ENCODE measurements at places on chromosomes 6 and 20.

- DNase-seq, result no peak
Measured at GRCh38 chr6:118764766-118765165, 113.4 kb upstream of the CEP85L start.

GRCh38 chr6:57173886-57174510 lies 1.9 kb downstream of the BAG2 start:
- DNase-seq, result no peak

DNA sequence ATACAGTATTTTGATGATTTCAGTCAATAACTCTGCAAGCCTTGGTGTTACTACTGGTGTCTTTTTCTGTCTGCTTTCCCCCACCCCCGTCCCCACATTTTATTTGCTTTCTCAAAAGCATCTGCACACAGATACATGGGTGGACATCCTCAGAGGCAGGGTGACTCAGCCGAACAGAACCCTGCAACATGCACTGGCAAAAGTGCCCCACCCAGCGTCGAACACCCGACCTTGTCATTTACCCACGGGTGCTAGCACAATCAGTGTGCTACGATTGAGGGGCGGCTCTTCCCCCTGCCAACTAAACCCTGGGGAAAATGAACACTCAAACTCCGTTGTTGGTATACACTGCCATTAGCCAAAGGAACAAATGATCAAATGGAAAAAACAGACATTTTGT lies 115.9 kb upstream of the NAA20 start:
- no peak for DNase-seq

DNA sequence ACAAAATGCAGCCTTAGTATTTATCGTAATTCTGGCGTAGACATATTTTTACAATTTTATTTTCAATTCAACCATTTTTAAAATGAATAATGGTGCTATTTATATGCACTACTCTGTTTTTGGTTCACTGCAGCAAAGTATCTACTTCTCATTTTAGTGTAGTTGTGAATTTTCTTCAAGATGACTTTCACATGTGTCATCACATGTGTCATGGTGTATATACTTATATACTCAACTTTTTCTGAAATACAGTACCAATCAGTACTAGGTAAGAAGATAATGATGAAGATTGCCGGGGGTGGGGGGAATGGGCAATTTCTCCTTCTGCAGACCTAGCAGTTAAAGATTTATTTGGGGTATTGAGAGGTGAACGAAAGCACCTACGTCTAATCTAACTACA lies 634.5 kb downstream of the PHF3 start:
- no peak for DNase-seq

DNA sequence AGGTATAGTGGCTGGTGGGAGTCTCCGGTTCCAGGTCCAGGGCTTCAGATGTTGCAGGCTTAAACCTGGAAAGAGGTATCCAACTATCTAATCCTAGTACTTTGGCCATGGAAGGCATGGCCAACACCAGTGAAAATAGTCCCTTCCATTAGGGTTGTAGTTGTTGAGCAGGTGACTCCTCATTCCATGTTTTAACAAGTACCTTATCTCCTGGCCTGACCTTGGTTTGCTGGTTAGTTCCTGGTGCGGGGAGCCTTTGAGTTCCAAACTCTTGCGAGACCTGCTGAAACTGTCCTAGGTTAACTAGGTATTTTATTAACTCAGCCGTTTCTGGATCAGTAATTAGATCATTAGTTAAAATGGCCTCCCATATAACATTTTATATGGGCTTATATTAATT lies 165.1 kb upstream of the PROKR2 start:
- no peak for DNase-seq

DNA sequence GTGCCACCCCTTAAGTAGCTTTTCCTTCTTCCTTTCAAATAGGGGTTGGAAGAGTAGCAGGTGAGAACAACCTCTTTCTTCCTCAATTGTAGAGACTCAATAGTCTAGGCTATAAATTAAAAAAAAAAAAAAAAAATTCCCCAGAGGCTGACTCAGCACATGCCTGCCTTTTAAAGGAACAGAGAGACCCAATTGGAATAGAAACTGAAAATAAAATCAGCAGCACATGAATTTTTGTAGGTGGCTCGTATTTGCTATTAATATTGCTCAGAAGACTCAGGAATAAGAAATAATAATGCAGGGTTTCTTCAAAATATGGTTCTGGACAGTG lies 19.3 kb downstream of the TOP1 start:
- no peak for DNase-seq

GRCh38 chr6:2845880-2846208 lies 4.2 kb upstream of the SERPINB1 start:
- DNase-seq, result no peak

DNA sequence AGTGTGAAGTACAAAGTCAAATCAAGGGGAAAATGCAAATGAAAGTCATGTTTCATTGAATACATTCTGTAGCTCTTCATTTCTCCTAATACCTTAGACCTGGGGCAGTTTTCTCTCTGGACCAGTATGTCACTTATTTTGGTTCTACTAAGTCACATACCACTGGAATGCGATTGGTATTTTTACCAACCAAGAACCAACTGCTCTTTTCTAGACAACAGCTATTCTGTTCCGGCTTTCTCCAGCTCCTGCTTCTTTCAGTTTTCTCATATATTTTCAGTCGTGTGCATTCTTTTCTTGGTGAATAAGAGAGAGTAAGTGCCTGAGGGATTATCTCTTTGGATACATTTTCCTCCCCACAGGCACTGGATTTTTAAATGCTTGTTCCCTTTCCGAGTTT lies 39.2 kb upstream of the SPACA1 start:
- no peak for DNase-seq

DNA sequence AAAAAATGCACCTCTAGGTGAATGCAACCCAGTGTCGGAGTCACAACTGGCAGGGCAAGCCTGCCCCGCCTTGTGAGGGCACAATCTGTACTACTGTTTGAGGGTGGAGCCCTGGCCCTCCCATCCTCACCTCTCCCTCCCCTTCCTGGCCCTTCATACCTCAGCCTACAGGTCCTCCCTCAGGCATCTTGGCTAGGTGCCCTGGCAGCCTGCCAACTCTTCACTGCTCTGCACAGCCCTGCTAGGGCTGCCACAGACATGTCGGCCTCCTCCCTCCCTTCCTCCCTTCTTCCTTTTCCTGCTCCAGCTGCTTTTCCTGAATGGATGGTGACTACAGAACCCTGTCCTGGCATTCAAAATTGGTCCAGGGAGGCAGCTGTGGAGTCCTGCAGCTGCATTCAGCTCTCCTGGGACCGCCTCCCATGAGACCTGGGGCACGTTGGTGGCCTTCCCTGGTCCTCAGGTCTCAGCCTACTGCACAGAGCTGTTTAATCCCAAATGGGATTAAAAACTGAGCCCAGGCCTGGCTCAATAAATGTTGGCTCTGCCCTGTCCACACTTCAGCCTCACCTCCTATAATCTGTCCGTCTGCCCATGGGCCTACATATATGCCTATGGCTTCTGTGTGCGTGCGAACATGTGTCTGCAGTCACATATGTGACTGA lies 52.7 kb downstream of the CDH22 start:
- peak; percentile 90 for DNase-seq

- DNase-seq, result no peak
Measured at GRCh38 chr20:41306061-41306727, 11.3 kb downstream of the ZHX3 start.

GRCh38 chr6:139996253-139996834 lies 621.9 kb upstream of the CITED2 start:
- no peak for DNase-seq

DNA sequence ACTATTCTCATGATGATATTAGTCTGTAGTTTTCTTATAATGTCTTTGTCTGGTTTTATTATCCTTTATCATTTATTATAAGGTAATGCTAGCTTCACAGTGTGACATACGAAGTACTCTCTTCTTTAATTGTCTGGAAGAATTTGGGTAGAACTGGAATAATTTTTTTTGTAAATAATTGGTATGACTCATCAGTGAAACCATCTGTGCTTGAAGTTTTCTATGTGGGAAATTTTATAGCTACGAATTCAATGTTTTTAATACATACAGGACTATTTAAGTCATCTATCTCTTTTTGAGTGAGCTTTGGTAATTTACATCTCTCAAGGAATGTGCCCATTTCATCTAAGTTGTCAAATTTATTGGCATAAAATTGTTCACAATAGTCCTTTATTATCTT lies 86.3 kb downstream of the SOD2 start:
- no peak for DNase-seq

DNA sequence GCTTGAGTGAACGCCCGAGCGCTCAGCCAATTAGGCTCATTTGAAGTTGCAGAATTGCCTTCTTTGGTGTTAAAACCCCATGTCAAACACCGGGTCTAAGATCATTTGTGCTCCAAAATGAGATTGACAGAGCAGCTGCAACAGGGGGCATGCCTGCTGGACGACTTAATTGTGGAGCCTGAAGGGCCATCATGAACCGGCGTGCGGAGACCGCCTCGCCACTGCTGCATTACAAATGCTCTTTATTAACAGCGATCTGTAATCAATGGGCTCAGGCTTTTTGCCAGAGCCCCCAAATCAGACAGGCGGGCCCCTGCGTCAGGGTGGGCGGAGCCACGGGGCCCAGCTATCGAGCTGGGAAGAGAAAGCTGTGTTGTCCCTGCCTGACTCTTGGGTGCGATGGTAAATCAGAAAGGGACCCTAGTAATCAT lies 183.2 kb downstream of the SIM1 start:
- DNase-seq, result no peak

GRCh38 chr20:1818895-1819294 lies 76.3 kb upstream of the SIRPA start:
- DNase-seq, result no peak

DNA sequence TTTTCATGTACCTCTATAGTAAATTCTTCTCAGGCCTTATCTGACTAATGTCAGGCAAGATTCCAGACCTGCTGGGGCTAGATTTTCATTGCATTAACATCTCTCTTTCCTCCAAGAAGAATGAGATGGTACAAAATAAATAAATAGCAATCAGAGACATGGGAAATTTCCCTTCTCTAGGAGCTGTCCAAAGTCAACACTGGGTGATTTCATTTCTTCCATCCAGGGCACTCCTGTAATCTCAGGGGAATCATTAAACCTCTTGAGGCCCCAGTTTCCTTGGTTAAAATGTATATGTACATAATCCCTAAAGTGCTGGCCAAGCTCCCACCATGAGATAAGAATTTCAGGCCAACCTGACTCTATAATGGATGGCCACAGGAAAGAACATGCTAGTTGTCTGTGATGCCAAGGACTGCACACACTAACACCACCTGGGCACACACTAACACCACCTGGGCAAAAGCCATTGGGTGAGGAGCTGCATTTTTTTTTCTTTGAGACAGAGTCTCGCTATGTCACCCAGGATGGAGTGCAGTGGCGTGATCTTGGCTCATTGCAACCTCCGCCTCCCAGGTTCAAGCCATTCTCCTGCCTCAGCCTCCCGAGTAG lies 912 bp downstream of the IL17F start:
- DNase-seq, result no peak

DNA sequence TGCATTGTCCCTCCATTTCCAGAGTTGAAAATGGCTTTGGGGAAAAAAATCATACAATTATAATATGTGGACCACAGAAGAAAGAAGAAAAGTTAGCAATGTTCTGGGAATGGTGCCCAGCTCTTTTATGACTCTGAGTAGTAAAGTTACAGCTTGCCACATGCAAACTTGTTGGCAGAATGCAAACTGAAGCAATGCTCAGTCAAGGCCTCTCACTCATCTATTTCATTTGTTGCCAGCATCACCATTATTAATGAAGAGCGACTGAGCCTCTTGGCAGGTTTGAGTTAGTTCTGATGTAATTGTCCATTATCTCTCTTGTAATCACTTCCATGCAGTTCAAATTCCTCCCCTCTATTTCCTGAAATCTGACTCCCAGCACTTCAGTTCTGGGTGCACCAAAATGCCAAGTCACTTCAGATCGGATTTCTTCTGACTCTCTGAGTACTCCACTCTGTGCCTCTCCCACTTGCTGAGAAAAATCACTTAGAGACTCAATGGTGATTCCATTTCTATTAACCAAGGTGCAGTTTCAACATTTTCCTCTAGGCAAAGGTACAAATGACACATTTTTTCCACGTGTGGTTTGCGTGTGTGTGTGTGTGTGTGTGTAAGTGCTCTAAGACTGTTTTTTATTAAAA lies 154.4 kb upstream of the STMND1 start:
- DNase-seq, result no peak

- DNase-seq, result no peak
Measured at GRCh38 chr6:139256087-139256486, 35.7 kb downstream of the TXLNB start.

- DNase-seq, result no peak
Measured at GRCh38 chr6:19831358-19831757, 5.8 kb upstream of the ID4 start.

DNA sequence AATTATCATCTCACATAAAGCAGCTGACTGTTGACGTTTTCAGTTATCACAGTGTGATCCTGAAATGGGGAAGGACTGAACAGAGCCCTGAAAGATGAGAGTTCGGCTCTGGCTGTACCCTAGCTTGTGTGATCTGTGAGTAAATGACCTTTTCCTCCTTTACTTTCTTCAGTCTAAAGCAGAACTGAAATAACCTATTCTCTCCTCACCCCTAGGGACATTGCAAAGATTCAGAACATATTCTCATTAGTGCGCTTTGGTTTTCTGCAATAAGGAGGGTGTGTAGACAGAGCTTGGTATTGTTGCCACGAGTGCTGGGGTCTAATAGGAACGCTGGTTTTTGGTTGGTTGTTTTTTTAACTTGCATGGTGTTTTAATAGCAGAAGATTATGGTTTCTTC lies 16.7 kb downstream of the FARS2 start:
- no peak for DNase-seq

All from NCI-H1694 (cell line).